ENCODE measurements at places on chromosomes 7 and 10. TPM values are rescaled to one million over a fixed set of nuclear protein-coding genes. Genes with fewer than 3 reads are reported as not detected.

Gene HERC4
- 85.6 TPM for total RNA-seq

Gene ARMH3
- 20.1 TPM for total RNA-seq

Gene SLC13A4
- not detected for total RNA-seq

Gene TNKS2
- 48.5 TPM for total RNA-seq

Gene FAM237B
- not detected for total RNA-seq

Gene MMRN2
- not detected for total RNA-seq

Gene SFRP4
- total RNA-seq: not detected

Gene AKR1C8
- total RNA-seq: not detected

Gene FXYD4
- total RNA-seq: not detected

Gene GRM3
- total RNA-seq: not detected

Gene NME8
- total RNA-seq: not detected

Gene PDZD8
- 18.3 TPM for total RNA-seq

Gene GJD4
- total RNA-seq: not detected

Gene HOXA1
- 0.69 TPM for total RNA-seq

Gene GIMAP5
- 43.5 TPM for total RNA-seq

Gene C10orf105
- total RNA-seq: 0.43 TPM

Gene P4HA1
- total RNA-seq: 28.8 TPM

Gene GIMAP7
- total RNA-seq: 45.1 TPM

Gene PTPRE
- total RNA-seq: 31.3 TPM

Gene RBP3
- total RNA-seq: not detected

Gene ZNF789
- total RNA-seq: 18.8 TPM

Gene NKX2-3
- not detected for total RNA-seq

Gene ASB10
- not detected for total RNA-seq

Gene LIPN
- not detected for total RNA-seq

Gene TBX20
- total RNA-seq: not detected

Gene BAIAP2L1
- 9.6 TPM for total RNA-seq

Gene SPDYE2
- total RNA-seq: not detected

Gene ATAD1
- 55.9 TPM for total RNA-seq

Gene AKR1D1
- total RNA-seq: not detected

Gene HMX3
- total RNA-seq: 1.2 TPM

Gene PTPN20
- total RNA-seq: 1.1 TPM

Gene ERCC6
- total RNA-seq: 29.4 TPM

Gene MTURN
- total RNA-seq: 5.4 TPM

Gene MOGAT3
- total RNA-seq: not detected

Gene ACSM6
- total RNA-seq: not detected

Gene HOXA2
- not detected for total RNA-seq

Gene MBLAC1
- total RNA-seq: 3.2 TPM

Gene SEMA4G
- total RNA-seq: 0.53 TPM

Gene TMEM229A
- total RNA-seq: not detected

Gene EIF3A
- total RNA-seq: 160 TPM

Gene ADAMTS14
- total RNA-seq: 0.37 TPM

Gene PLEKHS1
- not detected for total RNA-seq

Gene IDI2
- not detected for total RNA-seq

Gene ZNF467
- 0.53 TPM for total RNA-seq

Gene ZNF804B
- not detected for total RNA-seq

Gene SRRT
- 140 TPM for total RNA-seq

Gene SHTN1
- total RNA-seq: 0.31 TPM

Gene WDFY4
- 1.7 TPM for total RNA-seq

Gene C10orf62
- not detected for total RNA-seq

Gene GPR15LG
- total RNA-seq: not detected

Gene VAX1
- total RNA-seq: not detected

Gene ACTL6B
- total RNA-seq: not detected

Gene RASSF4
- 2.8 TPM for total RNA-seq

Gene MPP7
- 16.3 TPM for total RNA-seq

Gene NCAPG2
- 129 TPM for total RNA-seq

Gene AKR1C4
- not detected for total RNA-seq

Gene ERVW-1
- not detected for total RNA-seq

All from activated T-cell treated with anti-CD3 and anti-CD28 coated beads, Interleukin-2, amount 50 U/mL, for 72 hours (primary cell).